ENCODE measurements at places on chromosomes 13 and 19.

DNA sequence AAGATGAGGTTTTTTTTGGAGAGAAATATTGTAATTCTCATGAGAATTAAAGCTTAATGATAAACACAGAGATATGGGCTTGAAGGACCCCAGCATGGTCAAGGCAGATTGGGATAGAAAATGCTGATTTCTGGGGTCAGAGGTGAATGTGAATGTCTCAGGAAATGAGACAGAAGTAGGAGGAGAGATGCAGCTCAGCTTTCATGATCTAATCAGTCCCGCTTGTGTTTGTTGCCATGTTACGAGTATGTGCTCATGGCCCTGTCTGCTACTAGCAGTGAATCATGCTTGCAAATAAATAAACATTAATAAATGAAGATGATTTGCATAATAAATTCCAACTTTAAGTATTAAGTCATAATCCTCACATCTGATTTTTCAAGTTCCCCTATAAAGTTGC lies 23.0 kb upstream of the NDFIP2 start:
- no peak for DNase-seq

GRCh38 chr13:30172593-30173302 lies 134.6 kb downstream of the KATNAL1 start:
- DNase-seq: no peak

GRCh38 chr19:45409557-45409920 lies 3.1 kb downstream of the POLR1G start:
- DNase-seq: no peak

GRCh38 chr19:43501661-43502418 lies 2.7 kb downstream of the PHLDB3 start:
- DNase-seq: no peak

- no peak for DNase-seq
Observed at GRCh38 chr19:43784981-43785808, 4.4 kb upstream of the KCNN4 start.

- no peak for DNase-seq
Observed at GRCh38 chr19:16327911-16328823, 3.5 kb downstream of the KLF2 start.

DNA sequence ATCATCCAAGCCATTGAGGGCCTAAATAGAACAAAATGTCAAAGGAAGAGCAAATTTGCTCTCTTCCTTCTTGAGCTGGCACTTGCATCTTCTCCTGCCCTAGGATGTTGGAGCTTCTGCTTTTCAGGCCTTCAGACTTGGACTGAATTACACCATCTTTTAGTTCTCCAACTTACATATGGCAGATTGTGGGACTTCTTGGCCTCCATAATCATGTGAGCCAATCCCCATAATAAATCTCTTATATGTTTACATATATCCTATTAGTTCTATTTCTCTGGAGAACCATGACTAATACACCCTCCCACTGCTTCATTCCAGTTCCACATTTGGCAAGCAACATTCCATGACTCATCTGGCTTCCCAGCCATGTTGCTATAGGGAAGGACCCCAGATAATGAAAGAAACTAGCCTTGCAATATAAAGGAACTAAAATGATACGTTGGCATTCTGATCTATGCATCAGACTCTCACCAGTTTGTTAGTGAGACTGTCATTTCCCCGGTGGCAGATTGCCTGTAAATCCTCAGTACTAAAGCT lies 11.0 kb upstream of the ACOD1 start:
- DNase-seq: no peak

Data from stimulated activated CD8-positive, alpha-beta memory T cell treated with anti-CD3 and anti-CD28 coated beads, Interleukin-7, amount 100 ng/mL, for 24 hours (primary cell).